NCI-H1048 (cell line): ENCODE measurements at places on chromosomes 13 and 19.

- DNase-seq, result no peak
Observed at GRCh38 chr19:44758596-44758995, 10.1 kb downstream of the BCL3 start.

DNA sequence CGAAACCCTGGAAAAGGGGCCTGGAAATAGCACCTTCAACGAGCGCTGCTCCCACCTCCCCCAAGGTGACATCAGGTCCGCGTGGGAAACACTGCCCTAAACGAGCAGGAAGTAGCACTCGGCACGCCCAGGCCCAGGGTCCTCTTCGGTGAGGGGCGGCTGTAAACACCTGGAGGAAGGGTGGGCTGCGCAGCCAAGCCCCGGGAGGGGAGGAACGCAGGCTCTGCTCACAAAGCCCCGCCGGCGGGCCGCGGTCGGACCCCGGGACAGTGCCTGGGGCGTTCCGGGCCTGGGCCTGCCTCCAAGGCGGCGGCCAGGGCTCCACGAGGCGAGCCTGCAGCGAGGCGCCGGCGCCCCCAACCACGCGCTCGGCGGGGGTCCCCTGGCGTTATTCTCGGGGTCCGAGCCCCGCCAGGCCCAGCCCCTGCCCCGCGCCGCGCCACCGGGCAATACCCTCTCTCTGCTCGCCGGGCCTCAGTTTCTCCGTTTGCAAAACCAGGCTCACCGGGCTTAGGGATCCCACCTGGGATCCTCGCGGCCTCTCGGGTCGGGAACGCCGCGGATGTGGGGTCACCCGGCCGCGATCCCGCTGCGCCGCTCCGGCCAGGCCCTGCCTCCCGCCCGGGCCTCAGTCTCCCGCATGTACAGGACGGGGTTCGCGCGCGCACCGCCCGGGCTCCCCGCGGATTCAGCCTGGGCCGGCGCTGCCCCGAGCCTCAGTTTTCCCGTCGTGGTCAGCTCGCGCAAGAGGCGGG is 630 bp downstream of the RNF126 start:
- DNase-seq, result no peak

GRCh38 chr13:47334173-47334572 is 437.3 kb upstream of the HTR2A start:
- no peak for DNase-seq

- DNase-seq, result no peak
Observed at GRCh38 chr13:56352361-56352760, 788.4 kb upstream of the PRR20A start.

DNA sequence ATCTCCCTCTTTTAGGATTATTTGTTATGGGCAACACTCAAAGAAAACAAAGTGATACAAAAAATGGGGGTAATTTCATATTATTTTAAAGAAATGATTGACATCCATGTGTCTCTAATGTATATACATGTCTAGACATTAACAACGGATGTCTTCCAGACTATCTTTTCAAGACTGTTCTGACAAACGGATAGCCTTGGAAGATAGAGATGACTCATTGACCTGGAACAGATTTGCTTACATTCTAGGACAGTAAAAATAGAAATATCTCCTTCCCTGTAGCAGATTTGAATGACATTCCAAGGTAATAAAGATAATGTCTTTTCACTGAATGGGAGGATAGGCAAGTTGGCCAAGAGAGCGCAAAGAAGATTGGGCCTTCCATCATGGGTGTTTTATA is 26.2 kb upstream of the SLITRK6 start:
- no peak for DNase-seq

DNA sequence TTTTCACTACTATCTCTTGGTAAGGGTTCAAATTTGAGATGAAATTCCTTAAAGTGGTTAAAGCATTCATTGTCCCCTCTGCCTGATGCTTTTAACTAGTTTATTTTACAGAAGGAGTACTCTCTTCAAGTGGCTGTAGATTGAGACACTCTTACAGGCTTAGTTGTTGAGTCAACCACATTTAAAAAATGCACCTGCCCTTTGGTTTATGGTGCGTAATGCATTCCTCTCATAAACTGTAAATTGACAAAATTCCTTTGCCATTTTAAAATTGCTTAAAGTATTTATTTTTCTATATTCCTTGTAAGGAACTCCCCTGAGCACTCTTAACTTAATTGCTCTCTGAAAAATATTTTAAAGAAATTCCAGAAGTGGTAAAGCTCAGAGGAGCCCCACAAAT is 826 bp upstream of the GPC5 start:
- DNase-seq, result no peak

- no peak for DNase-seq
Observed at GRCh38 chr13:53490752-53491151, 462.1 kb downstream of the OLFM4 start.

DNA sequence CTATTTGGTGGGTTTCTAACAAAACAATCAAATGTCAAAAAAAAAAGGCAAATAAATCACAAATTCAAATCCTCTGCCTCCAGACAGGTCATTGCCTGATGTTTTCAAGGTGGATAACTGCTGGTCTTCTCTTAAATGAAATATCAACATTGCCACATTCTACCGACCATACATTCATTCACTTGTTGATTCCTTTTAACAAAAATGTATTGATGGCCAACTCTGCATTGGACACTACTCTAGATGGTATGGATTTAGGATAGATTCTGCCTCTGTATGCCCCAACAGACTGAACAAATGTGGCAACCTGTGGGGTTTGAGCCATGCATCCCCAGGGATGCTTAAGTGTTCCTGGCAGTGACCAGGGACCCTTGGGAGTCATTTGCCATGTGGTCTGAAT is 87.6 kb upstream of the STK24 start:
- no peak for DNase-seq

GRCh38 chr13:36358175-36358718 is 12.1 kb upstream of the SPART start:
- no peak for DNase-seq

DNA sequence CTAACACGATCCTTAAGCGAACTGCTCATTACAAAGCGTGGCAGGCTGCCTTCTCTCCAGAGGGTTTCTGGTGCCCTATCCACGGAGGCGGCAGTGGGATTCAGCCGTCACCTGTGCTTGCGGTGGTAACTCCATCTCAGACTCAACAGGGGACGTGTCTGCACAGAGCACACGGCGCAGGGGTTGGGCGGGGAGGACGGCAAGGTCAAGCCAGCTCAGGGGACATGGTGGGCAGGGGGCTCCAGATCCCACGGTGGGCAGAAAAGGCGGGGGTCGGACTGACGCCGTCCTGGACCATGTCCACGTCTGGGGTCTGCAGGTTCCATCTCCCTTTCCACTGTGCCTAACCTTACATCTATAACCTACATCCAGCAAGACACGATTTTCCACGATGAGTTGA is 70.7 kb downstream of the RASA3 start:
- DNase-seq, result no peak

GRCh38 chr19:51137792-51138425 is 4.2 kb upstream of the SIGLEC7 start:
- no peak for DNase-seq

DNA sequence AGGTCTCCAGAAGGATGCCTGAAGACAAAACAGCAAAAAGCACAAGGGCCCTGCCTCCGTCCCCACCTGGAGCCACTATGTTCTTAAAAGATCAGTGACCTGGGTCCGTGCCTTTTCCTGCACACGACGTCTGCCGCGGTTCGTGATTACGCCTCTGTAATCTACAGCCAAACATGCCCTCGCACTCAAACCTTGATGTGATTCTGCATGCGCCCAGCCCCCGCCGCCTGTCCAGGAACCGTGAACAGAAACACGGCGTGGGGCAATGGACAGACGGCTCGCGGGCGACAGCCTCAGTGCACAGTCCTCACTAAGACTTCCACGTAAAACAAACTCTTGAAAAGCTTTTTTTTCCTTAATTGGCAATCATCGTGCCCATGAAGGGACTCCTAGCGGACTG is 15.5 kb downstream of the C13orf46 start:
- DNase-seq, result no peak

- DNase-seq, result no peak
Observed at GRCh38 chr19:17266026-17266425, 1.2 kb upstream of the BABAM1 start.

DNA sequence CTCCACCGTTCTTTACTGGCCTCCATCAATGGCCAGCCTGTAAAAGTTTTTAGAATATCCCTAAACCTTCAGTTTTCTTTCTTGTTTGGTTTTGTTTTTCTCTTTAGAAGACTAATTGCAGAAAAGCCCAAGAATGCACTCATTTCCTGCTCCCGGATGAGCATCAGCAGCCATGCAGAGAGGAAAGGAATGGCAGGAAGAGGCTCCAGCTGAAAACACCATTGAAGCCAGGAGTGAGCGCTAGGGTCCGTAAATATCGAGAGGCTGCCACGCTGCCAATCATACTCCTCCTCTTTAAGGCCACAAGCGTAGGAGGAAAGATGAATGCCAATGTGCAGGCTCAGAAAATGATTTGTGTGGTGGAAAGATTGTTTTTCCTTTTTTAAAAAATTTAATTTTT is 57.4 kb upstream of the UBE2L5 start:
- DNase-seq, result no peak

DNA sequence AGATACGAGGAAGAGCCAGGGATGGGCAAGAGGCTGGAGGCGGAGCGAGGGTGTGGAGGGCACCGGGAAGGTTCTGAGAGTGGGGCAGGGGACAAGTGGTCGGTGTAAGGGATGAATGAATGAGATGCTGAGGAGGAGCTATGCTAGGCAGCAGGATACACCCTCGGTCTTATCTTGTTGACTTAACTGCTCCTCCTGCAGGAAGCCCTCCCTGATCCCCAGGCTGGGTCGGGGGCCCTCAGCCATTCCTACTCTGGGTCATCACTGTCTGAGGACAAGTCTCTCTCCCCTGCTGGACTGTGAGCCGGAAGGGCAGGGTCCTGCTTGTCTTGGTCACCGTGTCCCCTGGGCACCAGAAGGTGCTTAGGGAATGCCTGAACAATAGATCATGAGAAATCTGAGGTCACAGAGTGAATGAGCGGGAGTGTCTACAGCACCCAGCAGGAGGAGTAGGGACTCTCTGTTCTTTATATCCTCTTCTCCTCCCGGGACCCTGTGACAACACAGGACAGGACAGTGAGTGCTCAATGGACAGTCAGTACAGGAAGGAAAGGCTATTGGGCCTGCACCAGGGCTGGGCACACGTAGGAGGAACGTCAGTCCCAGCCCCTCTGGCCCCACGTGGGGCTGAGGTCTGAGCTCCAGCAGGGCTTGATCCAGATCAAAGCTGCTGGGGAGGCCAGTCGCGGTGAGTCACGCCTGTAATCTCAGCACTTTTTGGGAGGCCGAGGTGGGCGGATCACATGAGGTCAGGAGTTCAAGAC is 6.5 kb downstream of the NKPD1 start:
- no peak for DNase-seq

DNA sequence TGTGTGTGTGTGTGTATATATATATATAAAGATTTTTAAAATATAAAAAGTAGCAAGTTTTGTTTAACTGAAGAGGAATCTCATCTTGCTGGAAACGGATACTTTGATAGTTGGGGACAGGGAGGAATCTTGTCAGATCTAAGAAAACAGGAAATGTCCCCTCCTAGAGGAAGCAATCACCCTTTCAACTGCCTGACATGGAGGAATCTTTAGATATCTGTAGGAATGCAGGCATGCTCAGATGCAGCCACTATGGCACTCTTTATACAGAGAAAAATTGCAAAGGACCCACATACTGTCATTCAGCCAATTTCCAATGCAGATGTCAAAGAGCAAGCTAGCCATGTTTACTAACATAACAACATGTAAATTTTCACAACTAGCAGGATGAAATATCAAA is 38.8 kb downstream of the ZNF611 start:
- no peak for DNase-seq

DNA sequence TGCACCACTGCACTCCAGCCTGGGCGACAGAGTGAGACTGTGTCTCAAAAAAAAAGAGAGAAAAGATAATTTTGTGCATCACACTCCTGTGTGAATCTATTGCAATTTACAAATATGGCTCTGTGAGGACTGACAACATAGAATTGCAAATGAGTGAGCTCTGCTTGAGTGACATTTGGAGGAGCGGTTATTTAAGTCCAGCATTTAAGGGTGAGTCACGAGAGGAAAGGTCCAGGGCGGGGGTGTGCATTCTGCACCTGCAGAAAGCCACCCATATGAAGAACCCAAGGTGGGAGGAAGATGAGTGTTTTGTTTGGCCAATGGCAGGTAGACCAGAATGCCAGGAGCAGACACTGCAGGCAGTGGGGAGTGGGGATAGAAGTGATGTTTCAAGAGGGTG is 58.5 kb downstream of the DGKH start:
- DNase-seq, result no peak

- no peak for DNase-seq
Observed at GRCh38 chr13:22316494-22317025, 645.7 kb downstream of the FGF9 start.

- no peak for DNase-seq
Observed at GRCh38 chr19:8209462-8210378, 550 bp downstream of the CERS4 start.

GRCh38 chr13:33615436-33615835 is 202.5 kb upstream of the RFC3 start:
- no peak for DNase-seq

GRCh38 chr19:16536130-16536529 is 6.1 kb downstream of the CHERP start:
- no peak for DNase-seq

DNA sequence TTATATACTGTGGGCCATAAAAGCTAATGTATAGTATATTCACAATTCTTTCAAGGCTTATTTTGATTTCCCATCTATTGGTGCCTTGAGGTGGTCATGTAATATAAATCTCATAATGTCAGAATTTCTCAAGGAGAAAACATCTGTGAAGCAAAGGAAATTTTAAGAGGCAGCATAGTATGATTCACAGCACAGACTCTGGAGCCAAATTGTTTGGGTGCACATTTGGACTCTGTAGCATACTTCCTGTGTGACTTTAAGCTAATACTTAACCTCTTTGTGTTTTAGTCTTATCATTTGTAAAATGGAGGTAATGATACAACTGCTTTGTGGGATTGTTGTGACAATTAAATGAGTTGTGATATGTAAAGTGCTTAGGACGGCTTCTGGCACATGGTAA is 67.6 kb downstream of the PIBF1 start:
- no peak for DNase-seq

DNA sequence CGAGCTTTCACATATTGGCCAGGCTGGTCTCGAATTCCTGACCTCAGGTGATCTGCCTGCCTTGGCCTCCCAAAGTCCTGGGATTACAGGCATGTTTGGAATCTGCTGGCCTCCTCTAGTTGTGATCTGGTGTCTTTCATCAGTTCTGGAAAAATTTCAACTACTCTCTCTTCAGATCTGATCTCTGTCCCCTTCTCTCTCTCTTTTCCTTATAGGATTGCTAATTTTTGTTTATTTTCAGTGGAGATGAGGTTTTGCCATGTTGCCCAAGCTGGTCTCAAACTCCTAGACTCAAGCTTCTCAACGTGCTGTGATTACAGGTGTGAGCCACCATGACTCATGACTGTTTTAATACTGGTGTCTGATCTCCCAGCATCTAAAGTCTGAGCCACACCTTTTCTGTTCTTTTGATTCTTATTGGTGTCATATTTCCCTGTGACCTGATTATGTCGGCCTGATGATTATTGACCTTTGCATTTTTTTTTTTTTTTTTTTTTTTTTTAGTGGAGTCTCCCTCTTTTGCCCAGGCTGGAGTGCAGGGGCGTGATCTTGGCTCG is 10.4 kb upstream of the NANOS2 start:
- no peak for DNase-seq

GRCh38 chr19:41328842-41329225 is 18.9 kb downstream of the CCDC97 start:
- DNase-seq, result no peak
